ENCODE measurements at places on chromosomes 1 and 21.

DNA sequence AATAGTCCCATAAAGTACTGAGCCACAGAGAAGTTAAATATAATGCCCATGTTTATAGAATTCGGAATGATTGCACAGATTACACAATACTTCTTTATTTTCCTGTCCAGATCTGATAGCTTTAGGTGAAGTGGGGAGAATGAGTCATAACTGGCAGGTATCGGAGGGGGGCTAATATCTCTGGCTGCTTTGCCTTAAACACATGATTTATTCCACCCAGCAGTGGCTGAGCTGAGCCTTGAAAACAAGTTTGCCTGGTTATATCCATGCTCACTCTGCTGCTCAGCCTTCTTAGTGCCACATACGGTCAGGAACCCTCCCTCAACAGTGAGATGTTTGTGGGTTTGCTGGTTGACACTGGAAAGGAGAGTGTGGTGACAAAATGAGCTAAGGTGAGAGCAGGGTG, 119.7 kb upstream of the ZNF648 start:
- no peak for DNase-seq

GRCh38 chr1:247287460-247287859, 31.6 kb downstream of the VN1R5 start:
- DNase-seq, result no peak

- DNase-seq, result no peak
Measured at GRCh38 chr1:37239225-37239740, 205.0 kb upstream of the GRIK3 start.

DNA sequence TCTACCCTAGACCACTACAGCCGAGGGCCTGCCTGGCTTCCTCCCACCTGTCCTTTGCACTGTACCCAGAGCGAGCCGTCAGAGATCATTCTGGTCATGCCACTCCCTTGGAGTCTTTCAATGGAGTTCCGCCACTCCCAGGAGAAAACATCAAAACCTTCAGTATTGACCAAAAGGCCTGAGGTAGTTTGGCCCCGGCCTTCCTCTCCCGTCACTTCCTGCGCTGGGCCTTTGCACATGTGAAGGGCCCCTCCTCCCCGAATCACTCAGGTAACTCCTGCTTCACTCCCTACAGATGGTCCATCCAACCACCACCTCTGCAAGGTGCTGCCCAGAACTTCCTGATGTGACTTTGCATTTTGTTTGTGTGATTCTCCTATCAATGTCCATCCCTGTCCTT, 26.6 kb downstream of the UBE2G2 start:
- no peak for DNase-seq

- peak; percentile 83 for DNase-seq
Measured at GRCh38 chr1:32400876-32401631, 6.8 kb upstream of the BSDC1 start.

GRCh38 chr1:154176337-154176736, 15.6 kb downstream of the TPM3 start:
- DNase-seq, result no peak

GRCh38 chr1:25875154-25875855, at the start of gene PAQR7:
Gene PAQR7, minus strand, starts transcription at chr1:25875708. Its CDS starts 11,869 bp downstream, at chr1:25863839.
- peak; percentile 64 for DNase-seq

DNA sequence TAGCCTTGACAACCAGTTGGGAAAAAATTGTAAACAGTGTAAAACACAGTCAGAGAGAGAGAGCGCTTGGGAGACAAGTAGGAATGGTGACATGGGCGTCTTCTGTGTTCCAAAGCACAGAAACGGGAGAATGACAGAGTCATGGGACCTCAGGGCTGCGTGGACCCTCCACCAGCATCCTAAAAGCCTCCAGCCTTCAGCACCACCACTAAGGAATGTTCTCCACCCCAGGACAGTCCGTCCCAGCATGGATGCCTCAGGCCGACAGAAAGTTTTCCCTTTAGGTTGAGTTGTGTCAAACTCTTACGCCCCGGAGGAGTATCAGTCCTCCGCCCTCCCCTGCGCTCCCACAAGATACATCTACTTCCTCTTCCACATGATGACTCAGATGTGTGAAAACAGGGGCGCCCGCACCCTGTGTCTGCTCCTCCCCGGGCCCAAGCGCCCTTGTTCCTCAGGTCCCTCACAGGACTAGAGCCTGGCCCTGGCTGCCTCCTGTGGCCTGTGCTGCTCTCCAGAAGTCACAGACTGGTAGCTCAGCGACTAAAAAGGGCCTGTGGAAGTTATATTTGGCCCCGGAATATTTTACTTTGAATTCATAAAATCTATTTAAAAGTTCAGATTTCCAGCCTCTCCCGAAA, 63.9 kb upstream of the EFHD2 start:
- DNase-seq, result peak; percentile 37

DNA sequence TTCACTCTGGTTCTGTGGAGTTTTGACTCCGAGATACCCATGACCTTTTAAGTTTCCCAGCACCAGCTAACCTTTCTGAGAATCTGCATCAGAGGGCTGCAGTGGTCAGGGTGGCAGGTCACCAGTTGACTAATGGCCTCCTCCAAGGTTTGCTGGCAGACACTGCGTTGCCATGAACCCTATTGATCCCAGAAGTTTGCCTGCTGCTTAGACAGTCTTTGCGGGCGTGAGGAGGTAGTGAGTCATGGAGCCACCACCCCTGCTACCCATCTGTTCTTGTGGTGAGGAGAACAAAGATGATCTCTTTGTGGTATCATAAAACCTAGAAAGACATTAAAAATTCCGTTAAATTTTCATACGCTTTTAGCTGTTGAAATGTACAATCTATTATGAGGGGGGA, 180.4 kb downstream of the FGGY start:
- peak; percentile 74 for DNase-seq

- no peak for DNase-seq
Measured at GRCh38 chr1:204205486-204205885, 8.3 kb downstream of the GOLT1A start.

GRCh38 chr1:238329671-238330070, 438.9 kb upstream of the ZP4 start:
- DNase-seq, result no peak

GRCh38 chr1:115748401-115749150, 19.9 kb downstream of the CASQ2 start:
- DNase-seq, result no peak

- no peak for DNase-seq
Measured at GRCh38 chr1:31666263-31666963, 21.7 kb upstream of the PEF1 start.

- peak; percentile 81 for DNase-seq
Measured at GRCh38 chr1:145997016-145997717, 788 bp upstream of the TXNIP start.

GRCh38 chr1:241532864-241533263, 686 bp downstream of the KMO start:
- no peak for DNase-seq

DNA sequence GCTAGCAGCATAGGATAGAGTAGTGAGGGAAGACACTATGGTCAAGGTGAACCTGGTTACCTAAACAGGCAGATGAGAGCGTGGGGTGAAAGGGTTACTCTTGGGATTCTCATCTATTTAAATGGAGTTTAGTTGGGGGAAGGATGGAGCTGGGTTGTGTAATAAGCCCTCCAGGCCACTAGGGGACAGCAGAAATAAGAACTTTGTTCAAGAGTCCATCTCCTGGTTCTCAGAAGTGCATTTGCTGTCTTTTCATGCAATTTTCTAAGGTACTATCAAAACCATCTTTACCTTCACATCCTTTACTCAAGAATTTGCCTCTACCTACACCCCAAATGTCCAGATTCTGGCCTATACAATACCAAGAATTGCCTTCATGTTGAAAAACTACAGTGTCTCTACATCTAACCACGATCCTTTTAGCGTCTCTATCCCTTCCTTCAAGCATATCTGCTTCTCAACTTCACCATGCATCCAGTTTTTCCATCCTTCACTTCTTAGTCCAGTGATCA, 28.0 kb downstream of the SLAMF1 start:
- peak; percentile 81 for DNase-seq

- DNase-seq, result peak; percentile 78
Measured at GRCh38 chr1:201042779-201043461, 19.4 kb upstream of the KIF21B start.

- peak; percentile 65 for DNase-seq
Measured at GRCh38 chr1:218330043-218330623, 15.0 kb upstream of the TGFB2 start.

DNA sequence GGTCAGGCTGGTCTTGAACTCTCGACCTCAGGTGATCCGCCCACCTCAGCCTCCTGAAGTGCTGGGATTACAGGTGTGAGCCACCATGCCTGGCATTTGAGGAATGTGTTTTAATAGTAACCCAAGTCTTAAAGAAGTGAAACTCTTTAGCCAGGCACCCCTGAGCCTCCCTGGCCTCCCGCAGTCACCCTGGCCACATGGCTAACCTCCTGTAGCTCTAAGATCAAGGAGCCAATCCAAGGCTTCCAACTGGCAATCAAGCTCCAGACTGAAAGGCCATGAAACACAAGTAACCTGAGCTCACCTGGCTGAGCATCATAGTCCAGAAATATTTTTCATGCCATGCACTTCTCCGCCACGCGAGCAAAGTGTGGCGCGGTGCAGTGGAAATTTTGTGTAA, 84.3 kb downstream of the LTN1 start:
- no peak for DNase-seq

DNA sequence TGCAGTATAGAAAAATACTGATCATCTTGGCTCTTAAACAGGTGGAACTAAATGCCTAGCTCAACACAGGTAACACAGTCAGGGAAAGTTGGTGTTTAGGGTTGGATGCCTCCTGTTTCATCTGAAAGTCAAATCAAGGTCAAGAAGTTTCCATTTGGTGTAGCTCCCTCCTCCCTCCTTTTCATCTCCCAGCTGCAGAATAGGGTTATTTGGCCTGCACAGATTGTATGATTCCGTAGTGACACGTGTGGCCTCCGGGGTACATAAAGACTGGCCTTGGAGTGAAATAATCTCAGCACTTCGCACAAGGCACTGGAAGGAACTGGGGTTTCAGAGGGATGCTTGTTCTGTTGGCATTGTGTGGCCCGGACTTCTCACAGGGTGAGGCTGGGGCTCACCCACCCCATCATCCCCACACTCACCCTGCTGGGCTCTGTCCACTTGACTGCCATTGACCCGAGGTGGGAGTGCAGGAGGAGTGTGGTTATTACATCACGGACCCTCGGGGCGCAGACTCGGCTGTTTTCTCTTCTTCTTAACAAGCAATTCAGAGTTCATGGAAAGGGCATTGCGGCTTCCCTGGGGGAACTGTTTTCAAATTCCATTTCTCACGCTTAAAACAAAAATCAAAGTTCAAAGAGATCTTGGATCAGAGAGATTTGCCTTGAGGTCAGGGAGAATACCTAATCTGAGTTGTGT, 18.4 kb downstream of the IGSF5 start:
- no peak for DNase-seq

Data from OCI-M1 (cell line).